Left lung (tissue), 14 donors: ENCODE measurements at places on chromosomes 2 and 18.

- no peaks in the 10 kb centered on the region for H3K4me1 ChIP-seq
- peaks cover 4% of the 10 kb centered on the region for H3K36me3 ChIP-seq
- no peak for DNase-seq
- H3K27me3 ChIP-seq, result no peaks in the 10 kb centered on the region
- H3K27ac ChIP-seq, result no peak overlapping the region
Observed at GRCh38 chr2:168552450-168552856, 96.4 kb downstream of the CERS6 start.

DNA sequence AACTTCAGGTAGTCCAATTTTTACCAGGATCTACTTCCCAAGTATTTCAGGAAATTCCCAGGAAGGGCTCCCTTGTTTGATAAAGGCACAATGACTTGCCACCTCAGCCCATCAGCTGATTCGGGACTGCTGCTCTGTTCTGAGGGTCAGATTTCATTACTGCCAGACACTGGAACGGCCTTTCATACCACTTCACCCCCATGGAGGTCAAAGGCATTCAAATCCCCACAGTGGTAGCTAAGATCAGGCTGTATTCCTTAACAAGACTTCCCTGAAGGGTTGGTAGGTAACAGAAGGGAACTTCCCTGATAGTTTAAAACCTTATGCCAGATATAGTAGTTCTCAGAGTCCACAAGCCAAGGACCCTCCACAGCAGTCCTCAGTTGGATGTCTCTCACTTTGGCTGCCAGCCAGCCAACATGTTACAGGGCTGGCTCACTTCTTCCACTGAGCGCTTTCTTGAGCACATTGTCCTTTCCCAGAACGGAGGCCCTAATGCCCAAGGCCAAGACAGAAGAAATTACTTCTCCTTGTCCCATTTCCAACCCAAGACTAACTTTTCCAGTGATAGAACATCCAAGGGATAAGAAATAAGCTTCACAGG is 40.0 kb upstream of the GLS start:
- no peak overlapping the region for H3K4me3 ChIP-seq
- no peak for DNase-seq
- no peaks in the 10 kb centered on the region for H3K27me3 ChIP-seq
- H3K27ac ChIP-seq, result no peak overlapping the region
- no peaks in the 10 kb centered on the region for H3K36me3 ChIP-seq

DNA sequence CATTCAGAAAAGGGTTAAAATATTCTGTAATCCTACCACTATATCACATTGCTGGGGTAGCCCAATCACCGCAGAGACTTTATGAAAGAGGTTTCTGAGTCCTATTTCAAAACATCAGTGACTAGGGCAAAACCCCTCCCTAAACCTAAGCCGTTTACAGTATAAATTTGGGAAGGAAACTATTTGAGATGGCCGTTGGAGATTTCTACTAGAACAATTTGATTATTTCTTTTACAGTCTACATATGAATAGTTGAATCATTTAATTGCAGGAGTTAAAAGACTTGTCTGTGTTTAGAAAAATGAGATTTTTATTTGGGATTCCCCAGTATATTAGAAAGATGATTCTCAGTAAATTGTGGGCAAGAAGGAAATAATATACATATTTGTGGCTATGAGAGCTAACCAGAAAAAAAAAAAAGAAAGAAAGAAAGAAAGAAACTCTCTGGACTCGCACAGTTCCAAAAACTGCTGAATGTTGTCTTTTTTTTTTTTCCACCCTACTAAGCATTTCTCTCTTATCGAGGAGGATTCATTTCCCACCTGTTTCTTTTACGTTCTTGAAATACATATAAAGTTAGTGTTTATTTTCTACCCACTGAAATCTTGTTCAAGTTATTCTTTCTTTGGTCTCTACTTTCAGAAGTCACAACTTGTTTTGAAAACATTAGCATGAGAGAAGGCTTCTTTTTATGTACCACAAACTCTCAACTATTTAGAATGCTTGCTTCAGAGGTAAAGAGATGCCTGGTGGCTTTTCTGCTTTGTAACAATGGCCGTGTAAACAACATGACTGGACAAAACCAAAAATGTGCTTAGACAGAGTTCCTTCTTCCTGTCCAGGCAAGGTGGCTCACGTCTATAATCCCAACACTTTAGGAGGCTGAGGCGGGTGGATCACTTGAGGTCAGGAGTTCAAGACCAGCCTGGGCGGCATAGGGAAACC is 65.9 kb downstream of the BCL2 start:
- no peaks in the 10 kb centered on the region for H3K36me3 ChIP-seq
- H3K4me1 ChIP-seq, result no peaks in the 10 kb centered on the region
- peak overlapping the region; percentile 21 for H3K27ac ChIP-seq
- H3K4me3 ChIP-seq, result no peak overlapping the region

DNA sequence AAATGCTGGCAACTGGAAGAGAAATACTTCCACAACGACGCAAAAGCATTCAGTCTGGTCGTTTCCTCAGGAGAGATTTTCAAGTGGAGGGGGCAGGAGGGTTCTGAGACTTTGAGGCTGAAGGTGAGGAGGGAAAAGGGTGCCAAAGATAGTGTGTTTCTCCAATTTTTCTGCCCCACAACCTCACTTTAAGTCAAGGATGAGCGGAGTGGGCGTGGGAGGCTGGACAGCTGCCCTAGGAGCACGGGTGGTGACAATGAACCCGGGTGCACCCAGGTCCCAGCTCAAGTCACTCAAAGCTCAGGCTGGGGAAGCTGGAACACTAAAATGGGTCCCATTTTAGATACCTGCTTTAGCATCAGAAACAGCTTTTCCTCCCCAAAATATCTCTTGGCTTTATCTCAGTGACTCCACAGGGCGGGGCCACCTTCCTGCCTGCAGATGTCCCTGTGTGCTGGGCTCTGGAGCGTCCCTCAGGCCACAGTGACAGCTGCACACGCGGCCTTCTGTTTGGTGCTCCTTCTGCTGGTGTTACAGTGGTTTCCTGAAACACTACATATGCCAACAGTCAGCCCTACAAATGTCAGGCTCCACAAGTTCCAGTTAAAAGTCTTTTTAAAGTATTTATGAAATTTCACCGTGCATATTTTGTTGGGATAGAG is 1.4 kb upstream of the MBP start:
- DNase-seq, result no peak
- no peaks in the 10 kb centered on the region for H3K36me3 ChIP-seq
- peaks cover 25% of the 10 kb centered on the region for H3K27me3 ChIP-seq
- peaks cover 6% of the 10 kb centered on the region for H3K4me1 ChIP-seq
- peak overlapping the region; percentile 92 for H3K27ac ChIP-seq

- H3K4me3 ChIP-seq, result no peak overlapping the region
- DNase-seq, result no peak
- no peak overlapping the region for H3K27ac ChIP-seq
- no peaks in the 10 kb centered on the region for H3K4me1 ChIP-seq
- no peaks in the 10 kb centered on the region for H3K27me3 ChIP-seq
- H3K36me3 ChIP-seq, result no peaks in the 10 kb centered on the region
Observed at GRCh38 chr2:132599556-132599955, 70.4 kb downstream of the LYPD1 start.

DNA sequence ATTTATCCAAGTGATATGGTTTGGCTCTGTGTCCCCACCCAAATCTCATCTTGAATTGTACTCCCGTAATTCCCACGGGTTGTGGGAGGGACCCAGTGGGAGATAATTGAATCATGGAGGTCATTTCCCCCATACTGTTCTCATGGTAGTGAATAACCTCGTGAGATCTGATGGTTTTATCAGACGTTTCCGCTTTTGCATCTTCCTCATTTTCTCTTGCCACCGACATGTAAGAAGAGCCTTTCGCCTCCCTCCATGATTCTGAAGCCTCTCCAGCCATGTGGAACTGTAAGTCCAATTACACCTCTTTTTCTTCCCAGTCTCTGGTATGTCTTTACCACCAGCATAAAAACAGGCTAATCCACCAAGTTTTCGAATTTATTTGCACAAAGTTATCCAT is 20.3 kb upstream of the CHST10 start:
- no peak overlapping the region for H3K27ac ChIP-seq
- H3K4me1 ChIP-seq, result no peaks in the 10 kb centered on the region
- DNase-seq, result no peak
- no peaks in the 10 kb centered on the region for H3K27me3 ChIP-seq
- H3K4me3 ChIP-seq, result no peak overlapping the region

DNA sequence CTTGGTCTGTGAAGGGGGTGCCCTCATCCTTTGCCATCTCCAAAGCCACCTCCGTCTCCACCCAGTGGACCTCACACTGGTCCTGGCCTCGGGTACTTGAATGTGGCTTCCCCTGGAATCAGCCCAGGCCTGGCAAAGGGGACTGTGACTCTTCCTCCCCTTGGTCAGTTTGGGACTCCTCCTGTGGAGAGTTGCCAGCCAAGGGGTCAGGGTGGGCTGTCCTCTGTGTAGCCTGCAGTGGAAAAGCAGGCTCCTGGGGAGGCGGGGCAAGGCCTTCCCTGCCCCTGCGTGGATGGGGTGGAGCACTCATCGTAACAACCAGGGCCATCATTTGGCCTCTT is 59.8 kb downstream of the INHBB start:
- no peak overlapping the region for H3K4me3 ChIP-seq
- DNase-seq, result no peak
- no peaks in the 10 kb centered on the region for H3K4me1 ChIP-seq
- no peaks in the 10 kb centered on the region for H3K36me3 ChIP-seq
